Kidney capillary endothelial cell (primary cell): ENCODE measurements at places on chromosomes 16 and 17.
A peak's percentile ranks its signal among the peaks of the same experiment; 100 is the strongest.

DNA sequence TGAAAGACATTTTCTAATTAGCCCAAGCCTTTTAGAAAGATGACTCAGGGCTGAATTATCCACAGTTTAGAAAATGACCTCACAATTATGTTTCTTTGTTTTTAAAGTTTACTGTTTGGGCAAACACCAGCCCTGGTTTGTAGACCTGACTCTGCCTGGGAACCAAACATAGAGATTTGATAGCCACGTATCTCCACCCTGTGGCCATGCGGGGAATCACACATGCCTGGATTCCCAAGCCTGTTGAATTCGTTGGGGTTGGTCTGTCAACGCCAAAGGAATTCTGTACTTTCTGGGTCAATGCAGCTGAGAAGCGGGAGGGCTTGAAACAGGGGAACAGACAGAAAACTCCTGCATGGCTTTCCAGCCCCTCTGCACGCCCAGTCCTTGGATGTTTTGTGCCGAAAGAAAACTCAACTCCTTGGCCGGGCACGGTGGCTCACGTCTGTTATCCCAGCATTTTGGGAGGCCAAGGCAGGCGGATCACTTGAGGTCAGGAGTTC is 26.9 kb downstream of the CD300A start:
- DNase-seq = peak; percentile 67

GRCh38 chr16:11384184-11384955 is 39.1 kb downstream of the RMI2 start:
- DNase-seq = no peak

GRCh38 chr17:55435408-55435807 is 13.8 kb upstream of the MMD start:
- no peak for DNase-seq

DNA sequence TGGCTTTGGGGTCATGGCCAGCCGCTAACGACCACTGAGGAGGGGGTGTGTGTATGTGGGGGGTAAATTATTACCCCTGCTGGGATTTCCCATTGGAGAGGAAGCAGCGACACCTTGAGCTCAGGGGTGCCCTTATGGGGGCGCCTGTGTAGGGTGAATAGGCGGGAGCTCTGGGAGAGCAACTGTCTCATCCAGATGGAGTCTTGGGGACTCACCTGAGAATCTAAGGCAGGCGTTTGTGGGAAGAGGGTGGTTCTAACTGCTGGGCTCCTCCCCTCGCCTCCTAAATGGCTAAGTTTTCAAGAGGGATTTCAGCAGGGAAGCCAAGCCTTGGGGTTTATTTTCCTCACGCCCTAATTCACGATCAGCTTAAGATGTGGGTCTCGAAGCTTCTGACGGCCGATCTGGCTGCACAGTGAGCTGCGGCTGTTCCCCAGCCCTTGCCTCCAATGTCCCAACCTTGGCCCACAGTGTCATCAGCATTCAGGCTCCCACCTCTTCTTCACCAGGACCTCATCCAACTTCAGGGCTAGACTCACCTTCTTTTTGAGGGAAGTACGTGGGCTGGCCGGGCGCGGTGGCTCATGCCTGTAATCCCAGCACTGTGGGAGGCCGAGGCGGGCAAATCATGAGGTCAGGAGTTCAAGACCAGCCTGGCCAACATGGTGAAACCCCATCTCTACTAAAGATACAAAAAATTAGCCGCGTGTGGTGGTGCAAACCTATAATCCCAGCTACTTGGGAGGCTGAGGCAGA is 136.9 kb upstream of the EEF2KMT start:
- DNase-seq = no peak

DNA sequence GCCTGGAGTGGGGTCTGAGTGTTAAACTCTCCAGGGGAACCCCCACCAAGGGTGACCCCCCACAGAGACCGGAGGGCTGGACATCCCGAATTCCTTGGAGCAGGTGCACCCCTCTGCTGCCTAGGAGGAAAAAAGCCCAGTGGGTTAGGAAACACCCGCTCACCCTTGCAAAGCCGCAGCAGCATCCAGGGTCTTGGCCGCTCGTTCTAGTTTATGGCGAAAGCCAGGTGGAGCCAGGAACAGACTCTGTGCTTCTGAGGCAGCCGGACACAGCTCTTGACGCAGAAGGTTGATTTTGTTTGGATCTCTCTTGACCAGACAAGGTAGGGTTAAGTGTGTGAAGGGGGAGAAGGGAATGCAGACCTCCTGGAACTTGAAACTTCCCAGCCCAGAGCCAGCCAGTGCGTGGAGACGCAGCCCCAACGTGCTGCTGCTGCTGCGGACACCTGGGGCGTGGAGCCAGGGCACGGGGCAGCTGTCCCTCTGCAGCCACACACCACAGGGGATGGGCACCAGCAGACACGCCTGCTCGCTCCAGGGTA is 154.5 kb downstream of the LAT start:
- DNase-seq = no peak

DNA sequence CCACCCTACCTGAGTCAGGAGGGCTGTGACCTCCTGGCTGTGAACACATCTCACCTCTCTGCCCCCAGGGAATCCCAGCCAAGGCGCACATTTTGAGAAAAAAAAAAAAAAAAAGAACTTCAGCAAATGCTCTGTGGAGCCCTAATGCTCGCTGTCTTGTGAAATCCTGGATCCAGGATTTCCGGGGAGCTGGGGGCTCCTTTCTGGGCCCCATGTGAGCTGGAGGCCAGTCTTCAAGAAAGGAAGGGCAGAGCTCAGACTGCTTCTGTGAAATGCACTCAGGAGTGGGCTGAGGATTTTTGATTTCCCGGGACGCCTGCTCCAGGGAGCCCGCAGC is 36.0 kb upstream of the EMP2 start:
- no peak for DNase-seq

GRCh38 chr16:79305074-79305473 is 295.5 kb downstream of the MAF start:
- no peak for DNase-seq

DNA sequence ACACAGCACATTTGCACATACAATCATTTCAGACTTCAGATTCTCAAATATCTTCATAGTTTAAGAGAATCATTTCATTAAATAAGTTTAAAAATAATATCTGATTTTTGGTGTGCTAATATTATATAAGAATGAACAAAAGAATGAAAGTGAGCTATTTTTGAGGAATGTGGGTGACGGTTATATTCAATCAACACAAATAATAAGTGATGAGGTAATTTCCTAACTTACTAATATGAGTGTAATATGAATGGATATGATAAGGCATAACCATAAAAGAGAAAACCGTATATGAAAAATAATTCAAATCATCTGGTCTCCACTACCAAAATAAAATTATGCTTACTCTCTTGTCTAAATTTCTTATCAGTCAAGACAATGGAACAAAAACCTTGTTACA is 68.4 kb upstream of the NACA2 start:
- no peak for DNase-seq

DNA sequence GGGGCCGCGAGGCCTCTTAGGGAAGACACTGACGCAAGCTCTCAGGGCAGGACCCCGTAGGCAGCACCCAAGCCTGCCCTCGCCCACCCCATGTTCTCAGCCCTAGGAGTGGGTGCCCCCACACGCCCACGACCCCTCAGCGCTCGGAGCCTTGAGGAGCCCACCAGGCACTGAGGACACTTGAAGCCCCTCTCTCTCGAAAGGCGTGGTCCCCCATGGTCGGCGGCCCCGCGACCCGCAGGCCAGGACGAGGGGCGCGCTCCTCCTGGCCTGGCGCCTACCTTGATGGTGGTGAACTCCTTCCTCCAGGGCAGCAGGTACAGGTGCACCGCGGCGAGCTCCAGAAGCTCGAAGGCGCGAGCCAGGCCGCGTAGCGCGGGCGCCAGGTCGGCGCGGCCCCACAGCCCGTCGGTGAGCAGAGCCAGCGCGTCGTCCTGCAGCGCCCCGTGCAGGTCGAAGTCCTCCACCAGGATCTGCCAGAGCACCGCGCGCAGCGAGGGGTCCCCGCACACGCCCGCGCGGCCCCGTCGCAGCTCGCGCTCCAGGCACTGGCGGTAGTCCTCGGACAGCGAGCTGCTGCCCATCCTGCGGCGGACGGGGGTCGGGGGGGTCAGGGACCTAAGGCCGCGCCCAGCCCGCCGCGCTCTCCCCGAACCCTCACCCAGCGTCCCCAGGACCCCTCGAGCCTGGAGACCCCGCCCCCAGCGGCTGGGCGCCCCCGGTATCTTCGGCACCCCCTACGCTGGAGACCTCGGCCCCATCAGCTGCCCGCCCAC is 668 bp downstream of the SPATA2L start:
- peak; percentile 18 for DNase-seq

GRCh38 chr17:44205962-44206824 is 6.5 kb upstream of the ATXN7L3 start:
- DNase-seq = no peak

GRCh38 chr17:2312736-2313135 is 9.0 kb downstream of the SRR start:
- no peak for DNase-seq

GRCh38 chr17:82178499-82179261 is 34.0 kb downstream of the CCDC57 start:
- DNase-seq = no peak

DNA sequence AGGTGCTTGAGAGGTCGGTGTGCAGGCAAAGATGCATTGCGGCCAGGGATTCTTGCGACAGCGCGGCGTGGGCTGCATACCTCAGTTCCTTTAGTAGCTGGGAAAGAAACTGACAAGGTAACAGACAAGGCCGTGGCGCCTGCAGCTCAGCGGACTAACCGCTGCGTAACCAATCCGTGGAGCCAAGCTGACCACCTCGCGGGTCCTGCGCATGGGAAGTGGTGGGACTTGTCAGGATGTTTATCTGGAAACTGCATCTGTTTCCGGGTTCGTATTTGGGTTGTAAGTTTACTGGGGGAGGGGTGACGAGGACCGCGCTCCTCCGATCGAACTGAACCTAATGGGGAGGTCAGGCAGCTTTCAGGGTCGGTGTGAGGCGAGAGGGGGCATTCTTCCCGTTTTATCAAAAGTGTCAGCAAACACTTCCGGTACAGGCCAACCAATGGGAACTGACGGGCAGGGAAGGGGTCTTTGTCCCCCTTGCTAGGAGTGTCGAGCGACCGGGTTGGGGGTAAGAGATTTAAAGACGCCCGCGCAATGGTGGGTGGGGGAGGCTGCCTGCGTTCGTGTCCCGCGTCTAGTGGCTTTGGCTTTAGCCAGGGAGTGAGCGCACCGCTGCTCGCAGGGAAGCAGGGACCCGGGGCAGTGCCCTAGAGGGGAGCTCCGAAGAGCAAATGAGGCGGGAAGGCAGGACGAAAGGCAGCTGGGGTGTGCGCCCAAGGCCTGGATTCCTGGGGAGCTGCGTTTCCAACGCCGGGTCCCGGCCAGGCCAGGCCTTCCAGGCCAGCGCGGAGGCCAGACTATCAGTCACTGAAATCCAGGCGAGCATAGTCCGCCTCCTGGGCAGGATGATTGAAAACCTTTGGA is 7.0 kb downstream of the IRX6 start:
- DNase-seq = no peak

GRCh38 chr16:50539822-50540710 is 8.1 kb upstream of the NKD1 start:
- no peak for DNase-seq

DNA sequence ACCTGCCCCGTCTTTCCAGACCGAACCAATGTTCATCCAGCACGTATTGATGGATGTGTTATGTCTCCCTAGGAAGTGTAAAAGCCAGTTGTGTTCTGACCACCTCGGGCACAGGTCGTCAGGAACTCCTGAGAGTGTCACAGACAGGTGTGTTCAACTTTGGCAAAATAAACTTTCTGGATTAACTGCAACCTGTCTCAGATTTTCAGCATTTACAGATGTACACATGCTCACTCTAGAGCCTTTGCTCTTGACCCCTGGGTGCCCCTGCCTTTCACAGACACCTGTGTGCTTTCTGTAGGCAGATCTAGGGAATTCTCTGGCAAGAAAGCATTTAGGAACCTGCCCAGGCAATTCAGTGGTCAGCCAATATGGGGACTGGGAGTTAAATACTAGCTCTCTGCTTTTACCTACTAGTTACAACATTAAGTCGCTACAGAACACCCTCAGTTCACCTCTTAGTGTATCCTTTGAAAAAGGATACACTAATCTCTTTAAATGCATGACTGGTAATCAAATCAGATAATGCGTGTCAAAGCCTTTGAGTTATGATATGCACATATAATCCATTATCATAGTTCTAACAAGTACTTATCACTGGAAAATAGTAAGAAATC is 188.9 kb downstream of the CPPED1 start:
- no peak for DNase-seq

DNA sequence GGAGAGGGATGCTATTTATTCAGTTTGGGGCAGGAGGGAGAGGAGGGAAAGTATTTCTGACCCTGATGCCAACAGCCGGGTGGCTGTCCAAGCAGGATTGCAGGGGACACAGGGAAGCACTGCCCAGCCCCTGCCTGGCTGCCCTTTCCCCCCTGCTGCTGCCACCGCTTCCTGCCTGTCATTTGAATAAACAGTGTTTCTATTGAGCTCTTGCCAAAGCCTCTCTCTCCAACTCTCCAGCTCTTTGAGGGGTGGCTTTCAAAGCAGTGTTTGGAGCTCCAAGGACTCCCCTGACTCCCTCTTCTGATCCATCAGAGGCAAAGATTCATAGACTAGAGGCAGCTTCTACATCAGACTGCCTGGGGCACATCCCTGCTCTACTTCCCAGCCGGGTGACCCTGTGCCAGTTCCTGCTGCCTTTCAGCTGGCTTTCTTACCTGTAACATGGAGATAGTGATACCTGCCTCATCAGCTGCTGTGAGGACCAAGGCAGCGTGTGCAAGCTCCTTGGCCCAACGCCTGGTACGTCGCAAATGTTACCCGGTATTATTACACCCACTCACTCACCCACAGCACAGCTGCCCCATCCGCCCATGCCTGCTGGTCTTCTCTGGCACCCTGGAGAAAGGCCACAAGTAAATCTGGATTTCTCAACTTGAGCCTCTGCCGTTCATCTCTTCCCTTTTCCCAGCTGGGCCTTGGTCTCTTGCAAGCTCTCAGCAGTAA is 9.5 kb downstream of the PROCA1 start:
- DNase-seq = no peak

DNA sequence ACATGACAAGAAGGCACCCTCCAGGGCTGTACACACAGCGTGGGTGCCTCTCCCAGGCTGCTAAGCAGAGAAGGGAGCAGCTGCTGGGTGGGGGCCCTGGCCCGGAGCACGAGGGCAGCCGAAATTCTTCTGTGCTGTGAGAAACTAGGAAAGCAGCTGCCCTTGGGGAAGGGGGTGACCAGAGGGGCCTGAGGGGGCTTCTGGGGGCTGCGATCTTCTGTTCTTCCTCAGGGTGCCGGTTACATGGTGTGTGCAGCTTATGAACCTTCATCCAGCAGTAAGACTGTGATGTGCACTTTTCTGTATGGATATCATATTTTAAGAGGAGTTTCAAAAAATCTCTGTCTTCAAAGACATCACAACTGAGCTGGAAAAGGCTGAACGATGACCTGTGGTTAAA is 43.2 kb upstream of the METRNL start:
- no peak for DNase-seq

DNA sequence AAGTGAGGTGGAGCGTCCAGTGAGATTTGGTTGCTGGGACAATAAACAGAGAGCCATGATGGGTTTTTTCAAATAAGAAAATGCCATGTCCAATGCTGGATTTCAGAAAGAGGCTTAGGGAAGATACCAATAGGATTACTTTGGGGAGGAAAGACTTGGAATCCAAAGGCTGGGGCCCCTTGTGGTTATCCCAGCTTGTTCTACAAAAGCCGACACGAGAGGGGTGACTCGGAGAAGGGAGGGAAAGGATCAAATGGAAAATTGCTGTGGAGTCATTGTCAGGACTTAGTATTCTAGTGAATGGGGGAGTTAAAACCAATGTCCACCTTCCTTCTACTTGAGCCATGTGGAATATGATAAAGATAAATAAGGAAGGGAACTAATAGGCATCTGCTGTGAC is 305.5 kb downstream of the SOX9 start:
- DNase-seq = no peak

- DNase-seq = no peak
Measured at GRCh38 chr16:19132255-19132654, 18.5 kb downstream of the ITPRIPL2 start.

GRCh38 chr17:81703747-81704654 is 834 bp downstream of the MRPL12 start:
- DNase-seq = no peak
